T-helper 2 cell treated with Interferon-gamma antibody and Interleukin-4, amounts not matched to agents 5 μg/mL and 100 μg/mL, for 36 hours (primary cell): ENCODE measurements at places on chromosomes 1 and 21.

- DNase-seq = no peak
Measured at GRCh38 chr1:185350027-185350442, 33.0 kb upstream of the IVNS1ABP start.

- DNase-seq = no peak
Measured at GRCh38 chr1:200311256-200311655, 98.6 kb downstream of the ZNF281 start.

- no peak for DNase-seq
Measured at GRCh38 chr1:145878724-145879123, 6.9 kb downstream of the ANKRD35 start.

- no peak for DNase-seq
Measured at GRCh38 chr1:89706700-89707012, 73.7 kb downstream of the LRRC8C start.

GRCh38 chr1:231040019-231040799 lies at the start of gene FAM89A:
Gene FAM89A, minus strand, starts transcription at chr1:231040254. Its CDS starts 43 bp downstream, at chr1:231040211.
- DNase-seq = peak; percentile 59

GRCh38 chr1:182829285-182829932 lies 9.7 kb upstream of the DHX9 start:
- no peak for DNase-seq

DNA sequence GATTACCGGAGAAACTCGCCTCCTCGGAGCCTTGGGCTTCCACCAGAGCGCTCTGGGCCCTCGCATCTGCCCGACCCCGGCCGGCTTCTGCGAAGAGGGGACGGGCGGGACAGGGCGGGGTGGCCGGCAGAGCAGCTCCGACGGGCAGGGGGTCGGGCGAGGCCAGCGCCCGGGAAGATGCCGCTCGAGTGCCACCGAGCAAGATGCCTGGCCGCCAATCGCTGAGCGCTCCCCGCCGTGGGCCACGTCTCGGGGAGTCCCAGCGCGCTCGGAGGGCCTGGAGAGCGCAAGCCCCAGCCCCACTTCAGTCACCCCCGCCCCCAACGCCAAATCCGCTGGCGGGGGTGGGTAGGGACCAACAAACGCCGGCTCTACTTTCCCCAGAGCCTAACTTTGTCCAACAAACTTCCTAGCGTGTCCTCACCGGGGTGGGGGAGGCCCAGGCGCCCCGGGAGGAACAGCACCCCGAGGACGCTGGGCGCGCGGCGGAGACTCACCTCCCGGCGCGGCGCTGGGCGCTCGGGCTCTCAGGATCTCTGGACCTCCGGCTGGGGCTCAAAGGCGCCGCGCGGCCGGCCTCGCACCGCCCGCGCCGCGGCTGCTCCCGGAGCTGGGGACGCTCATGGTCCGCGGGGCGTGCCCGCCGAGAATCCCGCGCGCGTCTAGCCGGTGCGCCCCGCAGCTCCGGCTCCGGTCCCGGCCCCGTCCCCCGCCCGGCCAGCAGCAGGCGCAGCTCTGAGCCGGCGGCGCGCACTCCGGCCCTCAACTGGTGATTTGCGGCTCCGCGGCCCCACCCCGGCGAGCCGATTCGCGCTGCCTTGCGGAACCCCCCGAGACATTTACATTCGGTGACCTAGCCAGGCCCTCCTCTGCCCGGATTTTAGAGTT lies at the start of gene BCAR3:
BCAR3 (minus strand) TSS at position 737 of the 888 bp plus-strand sequence. CDS start 6,907 bp downstream, outside the sequence.
- DNase-seq = peak; percentile 62

GRCh38 chr1:205791568-205792180 lies 16.4 kb upstream of the RAB29 start:
- DNase-seq = peak; percentile 53

- DNase-seq = no peak
Measured at GRCh38 chr1:157091186-157091585, 8.4 kb downstream of the ETV3L start.

DNA sequence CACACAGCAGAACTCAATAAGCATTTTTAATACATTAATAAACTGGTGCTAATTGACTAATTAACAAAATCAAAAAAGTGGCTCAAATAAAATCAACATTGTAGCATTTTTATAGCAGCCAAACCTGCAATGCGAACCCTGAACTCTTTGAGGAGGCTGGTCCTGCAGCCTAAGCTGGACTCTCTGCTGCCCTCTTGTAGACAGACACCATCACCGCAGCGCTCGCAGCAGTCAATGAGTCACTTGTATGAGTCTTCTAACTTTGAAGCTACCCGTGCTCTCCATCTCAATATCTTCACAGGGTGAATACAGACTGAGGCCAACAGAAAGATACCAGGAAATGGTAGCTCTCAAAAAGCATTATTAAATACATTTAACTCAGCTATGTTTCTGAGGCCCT lies 9.7 kb upstream of the KRTAP7-1 start:
- DNase-seq = peak; percentile 31

- DNase-seq = no peak
Measured at GRCh38 chr21:16500271-16500670, 770.5 kb downstream of the USP25 start.

- DNase-seq = no peak
Measured at GRCh38 chr1:167496797-167497619, 21.3 kb downstream of the CD247 start.

DNA sequence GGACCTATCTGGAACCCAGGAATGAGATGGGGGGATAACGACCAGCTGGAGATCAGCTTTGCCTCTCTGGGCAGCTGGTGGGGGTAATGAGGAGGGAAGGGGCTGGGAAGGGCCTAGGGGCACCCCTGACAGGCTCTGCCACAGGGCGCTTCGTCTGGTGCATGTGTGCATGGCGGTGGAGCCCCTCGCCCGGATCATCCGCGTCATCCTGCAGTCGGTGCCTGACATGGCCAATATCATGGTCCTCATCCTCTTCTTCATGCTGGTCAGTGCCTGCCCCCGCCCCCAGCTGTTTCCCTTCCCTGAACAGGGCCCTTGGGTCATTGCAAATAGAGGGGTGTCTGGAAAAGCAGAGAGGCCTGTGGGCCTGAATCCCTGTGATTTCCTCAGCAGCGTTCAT lies 7.4 kb downstream of the CATSPER4 start:
- no peak for DNase-seq

- no peak for DNase-seq
Measured at GRCh38 chr1:61192663-61193330, 110.4 kb downstream of the NFIA start.

- no peak for DNase-seq
Measured at GRCh38 chr1:160064746-160065145, 5.2 kb downstream of the KCNJ10 start.

DNA sequence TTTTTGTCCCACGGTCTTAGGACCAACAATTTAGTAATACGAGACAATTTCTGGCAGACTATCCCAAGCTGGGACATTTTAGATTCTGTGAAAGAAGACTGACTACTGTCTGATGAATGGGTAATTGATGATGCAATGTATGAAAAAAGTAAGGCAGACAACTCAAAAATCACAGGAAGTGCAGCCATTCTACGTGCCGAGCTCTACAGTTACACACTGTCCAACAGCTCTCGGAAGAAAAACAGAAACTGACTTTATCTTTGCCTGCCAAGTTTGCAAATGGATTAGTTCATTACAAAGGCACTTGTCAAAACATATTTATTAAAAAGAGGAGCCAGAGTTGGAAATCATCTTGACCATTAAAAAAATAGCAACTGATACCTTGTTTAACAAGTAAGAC lies 31.3 kb downstream of the ZBTB8B start:
- DNase-seq = no peak

- no peak for DNase-seq
Measured at GRCh38 chr1:26305667-26306289, 658 bp downstream of the UBXN11 start.

DNA sequence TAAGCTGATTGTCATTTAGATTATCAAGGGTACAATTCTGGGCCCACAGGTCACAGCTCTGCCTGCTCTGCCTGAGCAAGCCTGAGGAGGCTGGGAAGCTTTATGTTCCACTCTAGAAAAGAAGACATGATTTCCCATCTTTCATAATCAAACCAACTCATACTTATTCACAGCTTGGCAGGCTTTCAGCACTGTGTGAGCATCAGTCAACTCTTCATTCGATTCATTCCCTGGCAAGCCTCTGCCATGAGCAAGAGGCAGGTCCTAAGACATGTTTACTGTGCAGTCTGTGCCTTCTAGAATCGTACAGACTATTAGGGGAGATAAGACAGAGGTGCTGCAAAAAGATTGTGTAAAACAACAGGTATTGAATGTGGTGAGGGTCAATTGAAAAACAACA lies 24.5 kb upstream of the KIRREL1 start:
- DNase-seq = no peak

DNA sequence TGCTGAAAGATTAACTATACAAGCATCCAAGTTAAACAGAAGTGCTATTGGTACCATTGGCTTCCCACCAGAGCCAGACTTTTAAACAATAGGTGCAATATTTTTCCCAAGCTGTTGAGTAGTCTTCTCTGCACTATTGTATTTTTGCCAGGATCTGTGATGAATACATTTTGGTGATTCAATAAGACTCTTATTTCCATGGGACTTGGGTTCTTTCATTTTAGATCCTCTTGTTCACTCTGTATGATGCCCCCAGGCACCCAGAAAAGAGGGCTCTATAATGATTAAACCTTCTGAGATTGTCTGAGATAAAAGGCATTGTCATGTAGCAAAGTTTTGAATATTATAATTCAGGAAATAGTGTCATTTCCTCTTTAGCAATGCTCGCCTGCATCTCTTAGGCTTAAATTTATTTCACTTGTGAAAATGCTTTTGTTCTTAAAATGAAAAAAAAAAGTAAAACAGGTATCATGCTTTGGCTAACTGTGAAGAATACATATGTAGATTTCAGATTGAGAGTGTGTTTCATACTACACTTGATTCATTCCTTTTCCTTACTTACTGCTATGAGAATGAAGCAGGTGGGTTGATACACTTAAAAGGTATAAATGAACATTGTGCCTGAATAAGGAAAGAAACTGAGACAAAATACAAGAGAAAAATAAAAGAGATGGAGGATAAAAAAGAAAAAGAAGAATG lies 275.0 kb downstream of the HMCN1 start:
- no peak for DNase-seq

DNA sequence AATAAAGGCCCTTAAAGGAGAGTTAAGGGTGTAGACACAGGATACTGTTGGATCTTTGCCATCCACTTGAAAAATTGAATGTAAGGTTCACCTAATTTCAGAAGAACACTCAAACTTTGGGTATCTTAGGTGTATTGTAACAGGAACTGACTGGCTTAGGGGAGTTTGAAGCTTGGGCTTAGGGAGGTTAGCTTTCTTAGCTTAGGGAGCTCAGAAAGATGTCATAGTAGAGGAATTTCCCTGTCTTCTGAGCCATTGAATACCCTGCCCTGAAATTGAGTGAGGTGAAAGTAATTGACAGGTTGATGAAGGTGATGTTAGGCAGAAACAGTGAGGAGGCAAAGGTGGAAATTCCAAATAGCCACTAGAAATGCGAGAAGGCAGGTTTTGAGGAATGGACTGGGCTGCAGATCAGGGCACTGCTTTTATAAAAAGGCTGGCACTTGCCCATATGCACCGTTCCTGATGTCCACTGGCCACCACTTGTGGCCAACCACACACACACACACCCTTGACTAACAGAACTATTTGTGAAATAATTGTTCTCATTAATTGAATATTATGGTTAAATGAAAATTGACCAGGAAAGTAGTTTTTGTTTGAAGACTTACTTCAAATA lies 16.5 kb downstream of the BACH1 start:
- DNase-seq = no peak

- no peak for DNase-seq
Measured at GRCh38 chr1:147752511-147752910, 7.9 kb downstream of the GJA5 start.
